ENCODE measurements at places on chromosomes 5 and 9.
A peak's percentile ranks its signal among the peaks of the same experiment; 100 is the strongest.

DNA sequence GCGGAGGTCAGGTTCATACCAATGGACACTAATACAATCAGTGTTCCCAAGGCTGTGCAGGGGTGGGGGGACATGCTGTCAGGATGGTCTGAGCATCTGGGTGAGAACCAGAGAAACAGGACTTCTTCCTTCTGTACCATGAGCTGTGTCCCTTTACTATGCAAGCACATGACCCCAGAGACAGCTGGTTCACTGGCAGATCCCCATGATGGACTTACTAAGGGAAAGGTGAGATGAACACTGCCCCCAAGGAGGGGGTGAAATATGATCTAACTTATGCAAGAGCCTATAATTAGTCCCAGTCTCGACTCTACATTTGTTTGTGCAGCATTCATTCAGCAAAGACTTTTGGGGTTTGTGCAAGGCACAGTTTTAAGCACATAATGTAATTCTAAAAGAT, 91.4 kb downstream of the LIFR start:
- DNase-seq, result no peak

DNA sequence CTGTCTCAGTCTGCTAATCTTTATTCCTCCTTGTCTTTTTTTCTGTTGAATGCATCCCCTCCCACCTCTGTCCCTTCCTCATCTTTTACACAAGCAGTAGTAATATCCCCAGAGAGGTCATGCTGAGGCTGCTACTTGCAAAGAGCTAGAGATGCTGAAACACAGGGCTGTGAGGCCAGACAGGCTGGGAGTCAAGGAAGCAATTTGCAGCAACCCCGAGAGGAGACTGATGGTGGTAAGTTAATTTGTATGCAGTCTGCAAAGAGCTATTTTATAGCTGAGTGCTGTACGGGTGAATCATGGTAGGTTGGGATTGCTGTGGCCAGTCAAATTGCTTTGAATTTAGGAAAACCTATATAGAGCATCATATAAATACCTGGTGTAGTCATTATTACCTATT, 90.2 kb upstream of the SLC24A2 start:
- DNase-seq, result no peak

DNA sequence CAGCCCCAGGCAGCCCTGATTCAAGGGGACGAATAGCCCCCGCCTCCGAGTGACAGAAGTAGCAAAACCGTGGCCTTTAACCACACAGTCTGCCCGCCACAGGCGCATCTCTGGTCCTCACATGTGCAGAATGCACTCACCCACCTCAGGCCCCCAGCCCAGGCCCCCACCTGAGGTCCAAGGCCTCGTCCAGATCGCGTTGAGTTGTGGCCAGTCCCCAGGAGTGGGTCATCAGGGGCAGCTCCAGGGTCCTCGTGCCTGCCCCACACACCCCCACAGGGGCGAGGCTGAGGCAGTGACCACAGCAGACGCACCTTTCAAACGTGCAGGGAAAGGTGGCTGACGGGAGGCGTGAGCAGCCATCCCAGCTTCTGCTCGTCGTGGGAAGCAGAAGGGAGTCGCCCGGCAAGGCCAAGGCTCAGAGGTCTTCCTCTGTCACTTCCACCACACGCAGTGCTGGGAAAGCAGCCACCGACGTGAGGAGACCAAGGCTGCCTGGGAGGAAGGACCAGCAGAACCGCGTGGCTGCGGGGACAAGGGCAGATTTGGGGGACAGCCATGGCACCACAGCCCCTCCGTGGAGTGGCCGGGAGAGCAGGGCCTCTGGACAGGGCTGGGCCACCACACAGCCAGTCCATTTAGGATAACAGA, 77.8 kb upstream of the OTULINL start:
- DNase-seq, result no peak

GRCh38 chr5:125402787-125403186, 656.3 kb upstream of the ZNF608 start:
- DNase-seq, result no peak

DNA sequence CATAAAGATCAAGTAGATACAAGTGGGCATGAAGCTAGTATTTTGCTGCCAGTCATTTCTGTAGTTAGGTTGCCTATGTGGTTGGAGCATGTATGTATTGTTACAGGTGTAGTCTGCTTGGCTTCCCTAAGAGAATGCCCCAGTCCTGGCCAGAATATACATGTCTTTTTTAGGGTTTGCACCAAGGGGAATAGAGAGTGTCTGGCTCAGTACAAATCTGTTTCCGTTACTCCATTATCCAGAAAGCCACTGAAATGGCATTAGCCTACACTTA, 23.2 kb downstream of the TGFBR1 start:
- DNase-seq, result no peak

GRCh38 chr9:128251732-128252100, 24.1 kb downstream of the GOLGA2 start:
- peak; percentile 28 for DNase-seq

DNA sequence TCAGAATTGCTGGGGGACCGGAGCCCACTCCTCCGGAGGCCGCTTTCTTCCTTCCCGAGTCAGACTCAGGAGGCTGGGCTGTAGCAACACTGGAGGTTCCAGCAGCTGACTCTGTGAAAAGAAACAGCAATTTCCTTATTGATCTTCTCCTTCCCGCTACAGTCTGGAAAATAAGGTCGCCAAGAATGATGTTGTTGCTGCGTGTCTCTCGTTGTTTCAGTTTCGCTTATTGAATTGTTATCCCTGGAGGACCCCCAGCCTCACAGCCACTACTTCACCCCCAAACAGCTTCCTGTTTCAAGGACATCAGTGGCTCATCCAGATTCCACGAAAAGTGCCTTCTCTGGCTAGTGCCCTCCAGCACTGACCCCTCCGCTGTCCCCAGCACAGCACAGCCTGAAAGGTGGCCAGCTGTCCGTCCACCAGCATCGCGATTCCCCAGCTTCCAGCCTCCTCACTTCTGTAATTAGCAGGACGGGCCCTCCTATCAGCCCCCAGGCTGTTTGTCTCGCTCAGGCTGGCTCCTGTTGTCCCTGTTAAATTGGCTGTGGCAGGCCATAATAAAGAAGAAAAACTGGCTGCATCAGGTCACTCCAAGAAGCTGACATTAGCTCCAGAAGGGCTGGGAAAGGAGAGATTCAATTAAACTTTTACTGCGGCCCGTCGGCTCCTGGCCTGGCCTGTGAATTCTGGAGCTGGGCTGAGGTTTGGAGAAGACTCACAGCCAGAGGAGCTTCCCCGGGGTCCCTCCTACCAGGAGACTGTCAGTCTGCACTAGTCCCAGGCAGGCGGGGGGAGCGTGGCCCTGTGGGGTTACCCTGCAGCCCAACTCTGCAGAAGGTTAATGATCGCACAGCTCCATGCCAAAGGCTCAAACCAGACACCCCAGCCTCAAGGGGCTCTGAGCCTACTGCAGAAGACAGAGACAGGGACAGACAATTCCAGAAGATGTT, 40.5 kb downstream of the OLFM1 start:
- no peak for DNase-seq

- DNase-seq, result peak; percentile 95
Measured at GRCh38 chr9:94065535-94065961, 18.7 kb upstream of the PTPDC1 start.

DNA sequence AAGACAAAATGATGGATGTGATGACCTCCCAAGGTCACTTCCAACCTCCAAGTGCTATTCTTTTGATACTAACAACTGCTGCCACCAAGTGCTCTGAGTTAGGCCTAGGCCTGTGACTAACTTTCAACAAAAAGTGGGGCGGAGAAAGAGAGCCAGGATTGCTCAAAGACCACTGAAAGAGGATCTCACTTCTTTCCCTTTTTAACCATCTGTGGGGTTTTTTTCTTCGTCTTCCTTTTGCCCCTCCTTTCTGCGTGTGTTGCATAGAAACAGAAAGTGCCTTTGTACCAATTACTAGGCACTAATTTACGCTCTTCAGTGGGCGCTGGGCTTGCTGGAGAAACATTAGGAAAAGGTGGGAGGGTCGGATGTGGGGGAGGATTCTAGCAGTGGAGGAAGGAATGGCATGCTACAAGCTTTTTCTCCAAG, 8.0 kb downstream of the KLF9 start:
- DNase-seq, result peak; percentile 72

GRCh38 chr9:113579283-113580040, 115.9 kb downstream of the RGS3 start:
- DNase-seq, result no peak

DNA sequence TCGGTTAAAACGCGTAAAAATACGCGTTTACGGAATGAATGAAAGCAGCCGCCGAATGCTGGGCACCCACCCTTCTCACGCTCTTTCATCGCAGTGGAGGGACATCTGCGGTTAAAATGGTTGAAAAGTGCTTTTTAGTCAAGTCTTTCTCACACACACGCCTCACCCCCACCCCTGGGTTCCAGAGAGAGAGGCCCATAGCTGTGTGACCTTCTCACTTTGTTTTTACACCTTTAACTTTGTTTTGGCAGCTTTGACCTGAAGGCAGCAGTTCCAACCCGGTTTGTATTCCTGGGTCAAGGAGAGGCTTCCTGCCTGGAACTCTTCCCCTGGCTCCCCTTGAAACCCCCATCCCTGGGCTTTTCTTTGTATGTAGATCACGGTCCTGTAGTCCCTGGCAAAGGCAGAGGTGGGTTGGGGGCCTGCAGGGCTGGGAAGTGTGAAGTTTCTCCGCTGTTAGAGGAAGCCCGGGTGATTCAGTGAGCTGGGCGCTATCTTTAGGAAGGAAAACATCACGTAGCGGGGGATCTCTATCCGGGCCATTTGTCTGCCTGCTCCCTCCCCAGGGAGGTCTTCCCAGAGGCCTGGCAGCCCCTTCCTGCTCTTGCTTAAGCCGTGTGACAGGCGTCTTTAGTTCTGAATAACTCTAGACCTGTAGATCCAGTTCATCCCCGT, 29.6 kb downstream of the SPRY4 start:
- no peak for DNase-seq

- DNase-seq, result no peak
Measured at GRCh38 chr9:114096866-114097612, 2.1 kb downstream of the KIF12 start.

All from fibroblast of the aortic adventitia (primary cell).